ENCODE measurements at places on chromosomes 13 and 19.

DNA sequence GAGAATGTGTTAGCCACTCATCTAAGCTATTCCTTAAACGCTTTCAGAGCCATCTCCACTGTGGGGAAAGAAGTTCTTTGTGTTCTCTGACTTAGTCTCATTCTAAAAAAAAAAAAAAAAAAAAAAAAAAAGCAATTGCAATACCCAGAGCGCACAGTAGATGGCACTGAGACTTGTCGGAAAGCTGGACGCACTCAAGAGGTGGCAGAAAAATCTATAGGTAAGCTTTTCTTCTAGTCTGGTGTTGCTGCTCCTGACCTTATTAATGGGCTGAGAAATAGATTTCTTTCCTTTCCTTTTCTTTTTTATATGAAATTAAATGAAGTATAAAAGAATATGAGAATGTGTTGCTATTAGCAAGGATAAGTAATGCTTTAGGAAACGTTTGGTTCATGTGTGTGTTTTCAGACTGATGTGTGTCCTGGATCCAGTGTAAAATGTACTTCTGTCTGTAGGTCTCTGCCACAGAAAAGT lies 4.7 kb upstream of the GJB2 start:
- no peak for DNase-seq

DNA sequence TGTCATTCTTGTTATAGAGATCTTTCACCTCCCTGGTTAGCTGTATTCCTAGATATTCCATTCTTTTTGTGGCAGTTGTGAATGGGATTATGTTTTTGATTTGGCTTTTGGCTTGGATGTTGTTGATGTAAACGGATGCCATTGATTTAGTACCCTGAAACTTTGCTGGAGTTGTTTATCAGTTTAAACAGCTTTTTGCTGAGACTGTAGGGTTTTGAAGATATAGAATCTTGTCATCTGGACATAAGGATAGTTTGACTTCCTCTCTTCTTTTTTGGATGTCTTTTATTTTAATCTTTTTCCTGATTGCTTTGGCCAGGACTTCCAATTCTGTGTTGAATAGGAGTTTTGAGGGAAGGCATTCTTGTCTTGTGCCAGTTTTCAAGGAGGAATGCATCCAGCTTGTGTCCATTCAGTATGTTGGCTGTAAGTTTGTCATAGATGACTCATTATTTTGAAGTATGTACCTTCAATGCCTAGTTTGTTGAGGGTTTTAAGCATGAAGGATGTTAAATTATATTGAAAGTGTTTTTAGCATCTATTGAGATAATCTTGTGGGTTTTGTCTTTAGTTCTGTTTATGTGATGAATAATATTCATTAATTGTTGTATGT lies 16.8 kb downstream of the ZNF431 start:
- DNase-seq = no peak

- no peak for DNase-seq
Measured at GRCh38 chr19:1172353-1173158, 1.5 kb downstream of the SBNO2 start.

DNA sequence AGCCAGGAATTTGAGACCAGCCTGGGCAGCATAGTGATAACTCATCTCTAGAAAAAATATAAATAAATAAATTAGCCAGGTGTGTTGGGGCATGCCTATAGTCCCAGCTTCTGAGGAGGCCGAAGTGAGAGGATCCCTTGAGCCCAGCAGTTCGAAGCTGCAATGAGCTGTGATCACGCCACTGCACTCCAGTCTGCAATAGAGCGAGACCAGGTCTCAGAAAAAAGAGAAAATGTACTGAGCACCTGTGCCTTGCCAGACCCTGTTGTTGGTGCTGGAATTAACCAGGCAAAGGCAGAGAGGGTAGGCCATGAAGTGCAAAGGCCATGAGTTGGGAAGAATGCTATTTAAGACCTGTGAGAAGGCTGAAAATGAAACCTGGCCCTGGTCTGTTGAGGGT lies 2.7 kb downstream of the CYTH2 start:
- DNase-seq = no peak

DNA sequence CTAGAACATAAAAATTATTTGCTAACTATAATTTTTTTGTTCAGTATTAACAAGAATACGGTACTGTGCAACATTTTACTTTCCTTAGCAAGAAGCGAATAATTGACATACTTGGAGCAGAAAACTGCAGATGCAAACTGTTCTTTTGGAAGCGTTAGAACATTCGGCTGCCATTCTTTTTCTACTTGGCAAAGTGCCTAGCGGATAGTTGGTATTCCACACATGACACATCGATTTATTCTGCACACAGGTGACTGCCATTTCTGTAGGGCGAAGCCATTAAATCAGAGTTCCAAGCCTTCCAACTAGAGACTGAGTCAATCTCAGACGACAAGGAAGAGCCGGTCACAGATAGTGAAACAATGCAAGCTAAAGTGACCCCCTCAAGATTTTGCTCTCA lies 117.4 kb downstream of the TRPC4 start:
- DNase-seq = no peak

DNA sequence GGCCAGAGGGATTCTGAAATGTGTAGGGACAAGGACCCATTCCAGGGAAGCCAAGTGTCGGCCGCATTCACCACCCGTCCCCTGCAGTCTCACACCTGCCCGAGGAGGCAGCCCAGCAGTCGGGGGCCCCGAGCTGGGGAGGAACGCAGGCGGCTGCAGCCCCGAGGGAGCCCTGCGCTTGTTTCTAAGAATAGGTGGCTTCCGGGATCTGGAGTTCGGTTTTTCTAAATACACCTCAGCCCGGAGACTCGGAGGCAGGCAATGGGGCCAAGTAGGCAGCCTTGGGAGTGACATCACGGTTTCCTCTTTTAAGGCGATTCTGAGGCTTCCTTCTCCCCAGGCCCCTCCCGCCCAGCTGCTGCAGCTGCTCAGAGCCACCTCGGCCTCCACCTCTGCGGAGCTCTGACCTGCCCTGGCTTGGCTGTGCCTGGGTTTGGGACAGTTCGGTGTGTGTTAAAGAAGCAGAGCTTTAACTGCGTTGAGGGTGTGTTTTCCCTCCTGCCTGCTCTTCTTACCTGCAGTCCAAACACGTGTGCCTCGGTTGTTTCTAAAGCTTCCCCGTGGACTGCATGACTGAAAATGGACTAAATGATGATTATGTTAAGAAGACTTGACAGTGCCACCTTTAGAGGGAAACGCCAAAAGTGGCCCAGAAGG lies 80.5 kb downstream of the COL4A2 start:
- no peak for DNase-seq

GRCh38 chr13:84606616-84607015 lies 724.3 kb upstream of the SLITRK1 start:
- no peak for DNase-seq

DNA sequence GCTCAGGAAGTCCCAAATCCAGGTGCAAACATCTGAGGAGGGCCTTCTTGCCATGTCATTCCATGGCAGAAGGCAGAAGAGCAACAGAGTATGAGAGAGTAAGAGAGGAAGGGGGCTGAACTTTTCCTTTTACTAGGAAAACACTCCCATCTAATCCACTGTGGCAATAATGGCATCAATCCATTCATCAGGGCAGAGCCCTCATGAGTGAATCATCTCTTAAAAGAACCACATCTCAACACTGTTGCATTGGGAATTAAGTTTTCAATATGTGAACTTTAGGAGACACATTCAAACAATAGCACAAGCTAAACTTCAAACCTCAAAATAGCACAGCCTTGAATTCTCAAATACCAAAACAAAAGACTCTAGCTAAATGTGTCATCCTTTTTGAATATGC lies 264.5 kb downstream of the KCTD12 start:
- DNase-seq = no peak

DNA sequence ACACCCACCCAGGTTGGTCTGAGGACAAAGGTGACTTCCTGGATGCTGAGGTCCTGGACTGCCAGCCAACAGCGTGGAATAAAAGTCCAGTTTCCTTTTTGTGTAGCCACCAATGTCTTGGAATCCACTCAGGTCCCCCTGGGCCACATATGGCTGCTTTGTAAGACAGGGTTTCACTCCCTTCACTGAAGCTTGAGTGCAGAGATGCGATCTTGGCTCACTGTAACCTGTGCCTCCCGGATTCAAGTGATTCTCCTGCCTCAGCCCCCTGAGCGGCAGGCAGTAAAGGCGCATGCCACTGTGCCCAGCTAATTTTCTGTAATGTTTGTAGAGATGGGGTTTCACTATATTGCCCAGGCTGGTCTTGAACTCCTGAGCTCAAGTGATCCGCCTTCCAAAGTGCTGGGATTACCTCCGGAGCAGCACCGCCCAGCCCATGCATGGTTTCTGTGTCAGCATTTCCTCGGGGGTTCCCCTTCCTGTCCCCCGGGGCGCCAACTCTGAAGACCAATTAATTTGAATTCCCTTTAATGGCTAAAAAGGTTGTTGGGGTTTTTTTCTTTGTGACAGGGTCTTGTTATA lies 17.5 kb downstream of the KANK2 start:
- no peak for DNase-seq

DNA sequence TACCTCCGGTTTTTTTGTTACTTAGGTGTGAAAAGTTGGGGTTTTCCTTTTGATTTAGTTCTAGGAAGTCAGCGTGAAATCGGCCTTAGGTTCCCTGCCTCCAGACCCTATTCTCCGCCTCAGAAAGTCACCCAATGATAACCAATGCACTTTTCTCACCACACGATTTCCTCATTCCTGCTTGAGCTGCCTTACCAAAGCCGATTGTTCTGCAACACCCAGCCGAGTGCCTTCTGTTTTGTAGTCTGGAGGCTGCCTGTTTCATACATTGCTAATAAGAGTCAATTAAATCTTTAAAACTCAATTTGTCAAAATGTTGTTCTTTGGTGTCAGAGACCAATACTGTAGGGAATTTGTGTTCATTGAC lies 39.7 kb downstream of the GJA3 start:
- DNase-seq = no peak

GRCh38 chr13:24511816-24512196 lies 772 bp downstream of the PARP4 start:
- no peak for DNase-seq

- DNase-seq = no peak
Measured at GRCh38 chr19:49056101-49056901, 1.2 kb downstream of the CGB7 start.

DNA sequence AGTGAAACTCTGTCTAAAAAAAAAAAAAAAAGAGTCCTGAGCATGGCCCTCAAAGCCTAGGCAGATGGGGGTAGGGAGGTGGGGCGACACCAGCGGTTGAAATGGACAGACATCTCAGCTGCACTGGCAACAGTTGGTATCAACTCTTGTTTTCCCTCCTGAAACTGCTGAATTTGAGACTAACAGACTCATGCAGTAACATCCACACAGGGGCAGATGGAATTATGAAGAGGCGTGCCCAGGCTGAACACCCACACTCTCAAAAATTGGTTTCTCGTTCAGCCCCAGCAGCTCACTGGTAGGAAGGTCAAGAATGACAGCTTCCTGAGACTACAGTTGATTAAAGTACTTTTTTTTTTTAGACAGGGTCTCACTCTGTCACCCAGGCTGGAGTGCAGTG lies 24.1 kb downstream of the PBX4 start:
- DNase-seq = no peak

DNA sequence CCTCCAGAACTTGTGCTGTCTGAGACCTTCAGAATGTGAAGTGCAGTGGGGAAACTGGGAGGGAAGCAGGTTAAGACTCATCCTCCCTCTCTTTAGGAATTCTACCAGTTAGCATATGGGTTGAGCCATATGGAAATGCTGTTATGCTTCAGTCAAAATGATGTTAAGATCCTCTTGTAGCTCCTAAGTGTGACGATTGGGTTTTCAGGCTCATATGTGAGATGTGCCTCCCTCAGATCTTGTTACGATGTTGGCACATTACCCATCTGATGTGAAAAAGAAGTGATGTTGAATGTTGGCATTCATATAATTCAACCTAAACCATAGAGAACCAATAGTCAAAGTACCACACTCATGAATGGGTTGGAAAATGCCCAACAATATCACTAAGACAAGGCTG lies 67.8 kb upstream of the IPO5 start:
- no peak for DNase-seq

DNA sequence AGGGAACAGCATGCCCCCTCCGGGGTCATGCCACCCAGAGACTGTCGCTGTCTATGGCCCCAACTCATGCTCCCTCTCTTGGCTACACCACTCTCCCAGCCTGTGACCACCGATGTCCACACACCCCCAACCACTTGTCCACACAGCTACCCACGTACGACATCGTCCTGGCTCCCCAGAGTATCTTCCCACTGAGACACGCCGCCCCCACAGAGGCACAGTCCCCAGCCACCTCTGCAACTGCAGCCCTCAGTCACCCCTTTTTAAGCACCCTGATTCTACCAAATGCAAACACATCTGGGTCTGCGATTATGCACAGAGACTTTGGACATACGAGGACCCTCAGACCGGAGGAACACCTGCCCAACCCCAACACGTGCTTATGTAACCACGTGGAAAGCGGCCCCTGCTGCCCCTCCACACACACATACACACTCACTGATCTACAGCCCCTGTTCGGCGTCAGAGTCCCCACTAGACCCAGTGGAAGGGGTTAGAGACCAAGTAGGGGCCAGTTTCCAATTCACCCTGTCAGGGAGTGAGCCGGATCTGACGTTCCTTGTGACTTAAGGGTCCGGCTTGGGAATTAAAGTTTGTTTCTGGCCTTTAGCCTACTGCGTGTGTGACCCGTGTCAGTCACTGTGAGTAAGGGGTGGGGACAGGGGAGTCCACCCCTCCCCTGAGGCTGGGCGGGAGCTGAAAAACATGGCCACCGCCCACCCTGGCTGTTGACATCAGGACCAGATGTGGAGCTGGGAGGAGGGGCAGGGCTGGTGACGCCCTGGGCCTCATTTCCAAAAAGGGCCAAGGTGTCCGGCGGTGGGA lies 11.9 kb upstream of the AXL start:
- DNase-seq = no peak

GRCh38 chr19:49110567-49110966 lies 3.6 kb upstream of the LIN7B start:
- DNase-seq = no peak

GRCh38 chr13:84127597-84128128 lies 245.4 kb upstream of the SLITRK1 start:
- DNase-seq = no peak

DNA sequence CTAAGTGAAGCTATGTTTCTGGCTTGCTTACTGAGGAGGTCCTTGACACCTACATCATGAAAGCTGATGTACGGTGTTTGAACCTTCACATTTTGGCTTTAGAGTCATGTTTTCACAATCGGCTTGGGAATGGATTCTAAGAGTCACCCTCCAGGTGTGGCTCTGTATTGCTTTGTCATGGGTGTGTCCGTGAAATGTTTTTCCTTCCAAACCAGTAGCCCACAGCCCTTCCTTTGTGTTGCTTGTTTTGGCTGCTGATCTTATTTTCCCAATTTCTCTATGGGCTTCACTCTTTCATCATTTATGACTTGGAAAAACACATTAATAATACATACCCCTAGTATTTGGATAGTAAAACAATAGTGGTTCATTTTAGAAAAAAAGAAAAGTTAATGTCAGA lies 240.6 kb downstream of the GGACT start:
- no peak for DNase-seq

- no peak for DNase-seq
Measured at GRCh38 chr13:48738311-48738710, 84.6 kb downstream of the CYSLTR2 start.

DNA sequence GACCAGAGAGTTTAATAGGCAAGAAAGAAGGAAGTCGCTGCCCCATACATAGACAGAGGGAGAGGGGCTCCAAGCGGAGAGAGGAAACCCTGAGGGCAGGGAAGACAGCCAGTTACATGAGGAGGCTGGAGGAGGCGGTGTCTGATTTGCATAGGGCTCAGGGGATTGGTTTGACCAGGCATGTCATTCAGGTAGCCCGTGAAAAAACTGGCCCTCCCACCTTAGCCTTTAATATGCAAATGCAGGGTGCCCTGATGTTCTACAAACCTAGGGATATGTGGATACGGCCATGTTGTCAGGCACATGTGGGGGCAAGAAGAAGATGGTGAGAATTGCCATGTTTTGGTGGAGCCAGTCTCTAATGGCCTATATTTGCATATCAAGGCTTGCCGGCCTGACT lies 1461.6 kb downstream of the PCDH9 start:
- no peak for DNase-seq

GRCh38 chr19:4916292-4917082 lies 7.2 kb downstream of the UHRF1 start:
- no peak for DNase-seq
